CD4-positive, alpha-beta T cell treated with Interleukin-4 for 1 hour (primary cell): ENCODE measurements at places on chromosomes 2 and 18.

DNA sequence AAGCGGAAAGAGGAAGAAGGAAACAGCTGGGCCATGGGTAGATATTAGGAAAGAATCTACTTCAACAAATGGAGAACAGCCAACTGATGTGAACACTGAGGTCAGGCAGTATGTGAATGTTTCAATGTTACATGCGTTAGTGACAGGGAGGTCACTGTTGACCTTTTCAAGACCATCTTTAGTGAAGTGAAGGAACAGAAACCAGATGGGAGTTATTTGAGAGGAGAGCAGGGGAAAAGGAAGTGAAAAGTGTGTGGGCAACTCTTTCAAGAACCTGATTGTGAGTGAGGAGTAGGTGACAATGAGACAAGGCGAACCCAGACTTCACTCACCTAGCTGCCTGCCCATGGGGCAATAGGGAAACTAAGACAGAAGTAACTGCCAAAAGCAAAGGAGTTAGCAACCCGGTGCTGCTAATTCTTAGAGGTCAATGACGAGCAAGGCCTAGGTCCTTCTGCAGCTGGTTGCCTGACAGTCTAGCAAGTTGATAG is 67.0 kb downstream of the SP3 start:
- DNase-seq = no peak

DNA sequence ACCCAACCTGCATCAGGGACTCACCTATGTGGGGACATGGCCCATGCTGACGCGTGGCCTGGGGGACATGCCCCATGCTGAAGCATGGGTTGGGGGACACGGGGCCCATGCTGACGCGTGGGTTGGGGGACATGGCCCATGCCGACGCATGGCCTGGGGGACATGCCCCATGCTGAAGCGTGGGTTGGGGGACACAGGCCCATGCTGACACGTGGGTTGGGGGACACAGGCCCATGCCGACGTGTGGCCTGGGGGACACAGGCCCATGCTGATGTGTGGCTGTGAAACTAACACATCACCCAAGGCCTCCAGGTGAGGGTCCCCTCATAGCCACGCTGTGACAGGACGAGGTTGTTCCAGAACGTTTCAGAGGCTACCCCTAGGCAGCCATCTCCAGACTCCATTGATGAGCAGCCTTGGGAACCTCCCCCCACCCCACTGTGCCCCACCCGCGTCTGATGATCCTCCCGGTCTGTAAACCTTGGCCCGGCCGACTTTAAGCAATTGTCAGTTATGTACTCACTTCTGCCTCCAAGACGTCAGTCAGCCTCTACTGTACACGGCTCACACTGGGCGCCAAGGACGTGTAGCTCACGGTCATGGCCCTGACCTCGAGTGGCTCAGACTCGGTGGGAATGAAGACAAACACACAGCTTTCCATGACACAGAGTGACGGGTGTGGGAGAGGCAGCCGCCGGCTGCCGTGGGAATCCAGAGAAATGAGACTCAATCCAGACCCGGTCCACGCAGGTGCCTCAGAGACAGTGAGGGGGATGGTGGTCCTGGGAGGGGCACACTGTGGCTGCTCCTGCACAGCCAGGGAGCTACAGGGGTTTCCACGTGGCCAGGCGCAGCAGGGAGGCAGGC is 50.2 kb upstream of the SLC66A3 start:
- DNase-seq = no peak

GRCh38 chr2:187547353-187547979 is 6.8 kb downstream of the TFPI start:
- DNase-seq = peak; percentile 30

DNA sequence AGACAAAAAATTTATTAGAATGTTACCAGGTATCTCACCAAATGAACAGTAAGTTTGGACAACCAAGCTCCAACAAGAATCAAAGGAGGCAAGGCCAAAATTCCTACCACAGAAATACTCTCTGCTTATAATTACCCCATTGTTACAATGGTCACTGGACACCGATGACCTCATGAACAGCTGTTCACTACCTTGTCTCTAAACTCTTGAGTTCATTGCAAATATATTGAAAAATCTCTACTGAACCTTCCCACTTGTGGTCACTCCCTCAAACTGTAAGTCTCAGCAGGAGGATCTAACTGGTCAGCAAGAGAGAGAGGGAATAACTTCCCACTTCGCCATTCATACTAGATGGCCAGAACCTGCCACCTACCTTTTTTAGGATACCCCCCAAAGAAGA is 50.0 kb downstream of the ERBB4 start:
- no peak for DNase-seq

- DNase-seq = no peak
These were observed 27.5 kb downstream of the MAP2 start for GRCh38 chr2:209451209-209451834.

DNA sequence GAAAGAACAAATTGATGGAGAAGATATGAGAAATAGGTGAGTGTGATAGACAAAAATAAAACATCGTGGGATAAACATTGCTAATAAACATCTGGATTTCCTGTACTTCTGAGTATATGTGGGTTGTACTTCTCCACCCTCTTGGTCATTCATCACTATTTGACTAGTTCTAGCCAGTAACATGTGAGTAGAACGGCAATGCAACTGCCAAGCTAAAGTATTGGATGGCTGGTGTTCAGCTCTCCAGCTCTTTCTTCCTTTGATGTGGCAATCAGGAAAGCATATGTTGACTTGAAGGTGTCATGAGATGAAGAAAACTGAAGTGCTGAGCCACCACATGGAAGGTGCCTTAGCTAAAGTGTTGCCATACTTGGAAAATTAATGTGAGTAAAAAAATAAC is 144.9 kb downstream of the SCG2 start:
- no peak for DNase-seq

- no peak for DNase-seq
These were observed 189.0 kb downstream of the PLCL1 start for GRCh38 chr2:197993363-197993762.

GRCh38 chr2:172996387-172996961 is 79.2 kb upstream of the MAP3K20 start:
- no peak for DNase-seq

DNA sequence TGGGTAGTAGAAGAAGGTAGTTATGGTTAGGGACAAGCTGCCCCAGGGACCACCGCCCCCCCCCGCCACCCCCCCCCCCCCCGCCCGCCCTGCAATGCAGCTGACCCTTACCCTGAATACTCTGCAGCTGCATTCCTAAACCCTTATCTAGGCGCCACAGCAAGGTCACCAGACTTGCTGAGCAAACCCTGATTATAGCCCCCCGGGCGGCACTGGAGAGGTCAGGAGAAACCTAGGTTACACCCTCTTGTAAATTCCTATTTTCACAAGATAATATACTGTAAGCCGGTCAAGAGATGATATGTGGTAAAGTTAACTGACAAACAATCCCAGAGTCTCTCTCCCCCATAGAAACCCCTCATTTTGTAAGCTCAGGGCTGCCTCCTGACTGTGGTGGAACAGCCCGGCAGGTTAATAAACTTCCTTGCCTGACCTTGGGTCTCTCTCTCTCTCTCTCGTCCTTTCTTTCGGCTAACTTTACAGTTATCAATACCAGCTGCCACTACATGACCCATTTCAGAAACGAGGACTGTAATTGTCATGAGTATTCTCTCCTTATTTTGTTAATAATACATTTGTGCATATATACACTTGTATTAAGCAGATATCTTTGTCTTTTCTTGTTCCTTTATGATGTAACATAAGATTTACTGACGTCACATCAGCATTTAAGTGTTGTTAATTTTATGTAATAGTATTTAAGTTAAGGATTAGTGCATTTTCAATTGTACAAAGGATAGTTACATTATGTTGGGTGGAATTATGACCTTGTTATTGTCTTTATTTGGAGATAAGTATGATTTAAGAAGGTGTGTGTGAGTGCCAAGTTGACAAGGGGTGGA is 22.8 kb upstream of the SMAD4 start:
- DNase-seq = no peak

- no peak for DNase-seq
These were observed 192.6 kb downstream of the MGAT5 start for GRCh38 chr2:134446383-134447017.

GRCh38 chr18:55284614-55285013 is 303.4 kb downstream of the TCF4 start:
- DNase-seq = no peak

DNA sequence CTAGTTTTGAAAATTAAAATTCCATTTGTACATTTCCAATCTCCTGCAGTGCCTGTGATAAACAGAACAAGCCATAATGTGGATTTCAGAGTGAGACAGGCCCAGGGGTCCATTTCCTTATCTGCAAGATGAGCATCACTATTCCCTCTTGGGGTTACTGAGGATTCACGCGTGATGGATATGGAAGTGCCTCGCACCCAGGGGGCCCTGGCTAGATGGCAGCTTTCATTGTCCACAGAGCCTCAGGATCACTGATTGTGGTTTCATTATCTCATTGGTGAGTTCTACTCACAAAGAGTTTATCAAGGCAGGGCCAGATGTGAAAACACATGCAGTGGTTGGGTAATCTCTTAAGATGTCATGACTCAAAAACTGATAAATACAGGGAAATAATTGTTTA is 11.6 kb downstream of the CNGA3 start:
- no peak for DNase-seq

DNA sequence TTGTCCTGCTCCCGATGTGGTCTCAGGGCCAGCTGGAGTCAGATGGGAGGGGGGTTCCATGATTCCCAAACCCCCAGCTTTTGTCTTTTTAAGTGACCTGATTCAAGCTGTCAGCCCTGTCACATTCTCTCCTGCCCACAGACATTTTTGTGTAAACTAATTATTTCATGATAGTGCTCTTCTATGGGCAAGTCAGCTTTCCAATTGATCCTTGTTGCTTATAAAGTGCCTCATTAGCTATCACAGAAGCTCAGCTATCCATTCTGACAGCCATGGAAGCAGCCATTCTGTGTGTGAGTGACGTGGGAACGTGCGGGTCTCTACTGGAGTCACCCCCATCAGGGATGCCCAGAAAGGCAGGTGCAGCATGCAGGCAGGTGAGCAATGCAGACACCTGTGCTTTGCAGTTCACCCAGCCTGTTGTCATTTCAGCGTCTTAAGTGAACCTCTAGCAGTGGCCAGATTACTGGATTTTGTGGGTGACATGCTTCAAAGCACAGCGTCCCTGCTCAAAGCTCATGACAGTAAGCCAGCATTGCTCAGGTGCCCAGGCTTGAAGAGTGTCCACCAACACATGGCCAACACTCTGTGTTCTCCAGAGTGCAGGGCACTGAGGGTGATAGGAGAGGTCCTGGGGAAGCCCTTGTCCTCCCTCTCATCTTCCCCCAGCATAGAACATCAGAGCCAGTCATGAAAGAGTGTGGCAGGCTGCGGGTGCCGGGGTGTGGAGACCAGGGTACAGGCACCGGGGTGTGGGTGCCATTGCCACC is 162.1 kb upstream of the SH3BP4 start:
- no peak for DNase-seq

- DNase-seq = no peak
These were observed 209.7 kb downstream of the ERBB4 start for GRCh38 chr2:212328712-212329496.

DNA sequence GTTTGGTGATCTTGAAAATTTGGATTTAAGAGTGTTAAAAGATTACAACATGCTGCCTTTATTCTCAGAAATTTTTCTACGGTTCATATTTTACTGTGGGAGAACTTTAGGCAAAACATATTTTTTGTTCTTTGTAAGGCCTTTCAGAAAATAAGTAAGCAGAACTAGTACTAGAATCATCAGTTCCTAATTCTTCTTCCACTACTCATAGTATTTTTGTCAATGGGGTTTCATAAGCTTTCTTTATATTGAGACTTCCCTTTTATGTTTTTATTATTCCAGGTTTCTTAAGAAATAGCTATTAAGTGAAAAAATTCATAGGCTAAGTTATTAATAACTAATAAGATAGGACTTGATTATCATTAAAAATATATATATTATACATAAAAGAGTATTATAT is 12.4 kb downstream of the UGGT1 start:
- DNase-seq = no peak

- no peak for DNase-seq
These were observed 39.1 kb upstream of the IGFBP2 start for GRCh38 chr2:216594081-216594480.

- DNase-seq = peak; percentile 36
These were observed 64.8 kb downstream of the COX7A2L start for GRCh38 chr2:42296226-42296625.

GRCh38 chr18:23182606-23183005 is 47.3 kb downstream of the CABLES1 start:
- no peak for DNase-seq

- DNase-seq = no peak
These were observed 554.4 kb upstream of the MEX3C start for GRCh38 chr18:51751901-51752300.
